CD4-positive, alpha-beta T cell treated with Interleukin-17A for 4 hours (primary cell): ENCODE measurements at places on chromosomes 12 and 14.
A peak's percentile ranks its signal among the peaks of the same experiment; 100 is the strongest.

- no peak for DNase-seq
Observed at GRCh38 chr14:36014236-36014635, 162.3 kb downstream of the PTCSC3 start.

DNA sequence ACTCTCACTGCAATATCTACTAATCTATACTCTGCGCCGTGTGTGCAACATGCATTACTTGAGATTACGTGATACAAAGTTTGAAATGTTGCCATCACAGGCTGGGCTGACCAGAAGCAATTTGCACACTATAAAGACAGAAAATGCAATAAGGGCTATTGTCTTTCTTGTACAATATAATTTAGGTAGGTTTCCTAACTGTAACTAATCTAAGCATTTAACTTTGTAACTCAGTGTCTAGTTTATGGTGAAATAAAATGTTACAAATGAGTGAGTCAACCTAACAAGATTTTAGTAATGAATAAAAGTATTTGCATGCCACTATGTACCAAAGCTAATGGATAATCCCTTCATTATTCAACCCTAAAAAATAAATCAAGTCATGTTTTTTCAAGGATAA is 57.8 kb downstream of the LRP6 start:
- DNase-seq = no peak

GRCh38 chr12:9364224-9365176 is 156.3 kb upstream of the PZP start:
- peak; percentile 21 for DNase-seq

DNA sequence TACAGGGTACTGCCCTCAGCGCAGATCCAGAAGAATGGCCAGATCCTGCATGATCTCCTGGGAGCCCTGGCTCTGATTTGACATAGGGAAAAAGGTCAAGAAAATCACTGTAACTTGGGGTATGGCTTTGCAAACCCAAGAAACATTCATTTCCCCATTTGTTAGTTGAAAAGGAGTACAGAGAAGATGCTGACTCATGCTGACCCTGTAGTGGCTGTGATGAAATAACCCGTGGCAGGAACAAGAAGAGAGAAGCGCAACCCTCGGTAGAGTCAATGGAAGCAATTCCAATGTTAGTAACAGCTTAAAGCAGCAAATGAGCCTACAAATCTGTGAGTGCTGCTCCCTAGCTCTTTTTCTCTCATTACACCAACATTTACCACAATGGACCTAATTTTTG is 281.6 kb upstream of the NPAS3 start:
- no peak for DNase-seq

- DNase-seq = no peak
Observed at GRCh38 chr14:103101963-103102688, 7.6 kb downstream of the EXOC3L4 start.

DNA sequence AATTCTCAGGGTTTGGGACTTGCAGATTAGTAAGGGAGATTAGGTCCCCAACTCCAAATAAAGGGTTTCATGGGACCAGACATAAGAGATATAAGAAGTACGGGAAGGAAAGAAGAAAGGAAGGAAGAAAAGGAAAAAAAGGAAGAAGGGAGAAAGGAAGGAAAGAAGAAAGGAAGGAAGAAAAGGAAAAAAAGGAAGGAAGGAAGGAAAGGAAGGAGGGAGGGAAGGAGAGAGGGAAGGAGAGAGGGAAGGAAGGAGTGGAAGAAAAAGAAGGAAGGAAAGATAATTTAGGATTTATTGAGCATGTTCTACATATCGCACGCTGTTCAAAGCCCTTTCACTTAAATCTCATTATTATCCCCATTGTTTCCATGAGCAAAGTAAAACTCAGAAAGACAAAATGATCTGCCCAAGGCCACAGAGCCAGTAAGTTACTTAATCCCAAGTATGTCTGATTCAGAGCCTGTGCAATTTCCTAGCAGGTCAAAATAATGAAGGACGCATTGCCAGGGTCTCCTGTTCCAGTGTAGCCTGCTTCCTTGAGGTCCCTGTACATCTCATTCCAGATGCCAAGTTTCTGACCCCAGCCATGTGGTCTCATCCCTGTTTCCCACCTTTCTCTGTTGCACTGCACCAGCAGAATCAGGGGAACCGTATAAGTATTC is 3.9 kb upstream of the HDAC7 start:
- no peak for DNase-seq

- DNase-seq = no peak
Observed at GRCh38 chr14:106631879-106632278, 1105.5 kb downstream of the TMEM121 start.

GRCh38 chr14:73973497-73973896 is 23.4 kb downstream of the COQ6 start:
- DNase-seq = no peak

- DNase-seq = no peak
Observed at GRCh38 chr12:83057436-83057835, 370.7 kb downstream of the TMTC2 start.

GRCh38 chr12:109343677-109344076 is 4.0 kb upstream of the MYO1H start:
- DNase-seq = no peak

DNA sequence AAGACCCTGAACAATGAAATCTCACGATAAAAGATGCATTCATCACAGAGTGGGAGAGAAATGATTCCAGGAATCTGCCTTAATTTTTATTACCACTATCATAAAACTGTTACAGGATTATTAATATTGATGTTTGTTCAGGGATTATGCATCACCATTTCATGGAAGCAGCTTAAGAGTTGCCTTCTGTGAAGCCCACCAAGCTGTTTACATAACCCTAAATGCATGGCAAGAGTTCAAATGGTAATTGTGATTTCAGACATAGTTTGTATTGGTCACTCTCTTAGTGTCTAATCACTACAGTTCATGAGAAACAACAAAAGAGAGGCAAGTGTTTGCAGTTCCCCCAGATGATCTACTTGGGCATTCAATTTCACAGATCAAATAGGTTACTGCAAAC is 527.7 kb downstream of the RPS29 start:
- no peak for DNase-seq

DNA sequence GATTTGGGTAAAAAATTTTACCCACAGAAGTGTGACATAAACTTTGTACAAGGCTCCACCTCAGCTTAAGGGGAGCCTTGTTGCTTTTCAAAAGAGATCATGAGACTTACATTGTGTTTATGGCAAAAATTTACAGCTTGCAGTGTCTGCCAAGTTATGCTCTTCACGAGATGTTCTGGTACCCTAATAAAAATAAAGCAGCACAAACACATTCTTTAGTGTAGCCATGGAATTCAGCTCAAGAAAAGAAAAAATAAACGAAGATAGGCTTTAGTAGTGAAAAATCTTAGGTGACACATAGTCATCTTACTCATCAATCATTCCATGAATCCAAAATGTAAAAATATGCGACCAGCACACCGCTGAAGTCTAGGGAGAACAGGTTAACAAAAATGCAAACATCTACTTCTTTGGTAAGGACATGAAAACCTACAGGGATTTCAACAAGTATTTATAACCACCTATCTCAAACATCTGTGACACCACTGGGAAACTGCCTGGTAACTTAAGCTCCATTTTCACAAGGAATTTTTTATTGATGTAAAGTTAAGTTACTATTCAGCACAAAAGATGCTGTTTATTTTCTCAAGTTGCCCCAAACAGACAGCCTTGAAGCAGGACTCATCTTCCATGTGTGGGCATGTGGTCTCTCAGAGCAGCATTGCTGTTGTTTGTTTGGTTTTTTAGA is 32.9 kb downstream of the DMAC2L start:
- no peak for DNase-seq

DNA sequence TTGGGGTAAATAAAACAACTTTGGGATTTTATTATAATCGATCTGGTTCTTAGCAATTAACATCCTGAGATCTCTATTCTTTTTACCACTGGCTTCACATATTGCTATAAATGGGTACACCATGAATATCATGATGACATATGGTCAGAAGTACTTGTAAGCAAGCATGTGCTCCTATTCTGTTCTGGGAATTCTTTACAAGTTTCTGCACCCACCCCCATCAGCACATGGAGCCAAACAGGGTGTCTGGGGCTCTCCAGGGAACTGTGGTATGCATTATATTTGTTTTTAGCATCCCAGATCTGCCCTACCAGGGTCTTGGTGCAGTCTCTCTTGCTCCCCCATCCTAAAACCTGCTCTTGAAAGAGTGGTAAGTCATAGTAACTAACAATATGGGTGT is 31.3 kb downstream of the DMAC2L start:
- no peak for DNase-seq

- DNase-seq = no peak
Observed at GRCh38 chr12:14393751-14394150, 28.3 kb downstream of the ATF7IP start.
